ENCODE measurements at places on chromosomes 12 and 14. TPM values are rescaled to one million over a fixed set of nuclear protein-coding genes. Genes with fewer than 3 reads are reported as not detected.

DNA sequence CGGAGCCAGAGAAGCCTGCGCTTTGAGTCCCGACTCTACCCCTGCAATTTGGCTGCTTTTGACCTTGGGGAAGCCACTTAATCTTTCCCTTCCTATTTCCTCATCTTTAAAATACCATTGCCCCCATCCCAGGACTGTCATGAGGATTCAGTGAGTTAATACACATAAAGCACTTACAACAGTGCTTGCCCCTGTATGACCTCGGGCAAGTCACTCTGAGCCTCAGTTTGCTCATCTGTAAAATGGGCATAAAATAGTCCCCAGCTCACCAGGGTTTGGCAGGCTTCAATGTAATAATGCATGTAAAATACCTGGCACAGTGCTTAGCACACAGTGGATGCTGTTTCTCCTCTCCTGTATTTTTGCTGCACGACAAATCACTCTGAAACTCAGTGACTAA, 278.7 kb upstream of the PWP1 start:
- no peak for DNase-seq

DNA sequence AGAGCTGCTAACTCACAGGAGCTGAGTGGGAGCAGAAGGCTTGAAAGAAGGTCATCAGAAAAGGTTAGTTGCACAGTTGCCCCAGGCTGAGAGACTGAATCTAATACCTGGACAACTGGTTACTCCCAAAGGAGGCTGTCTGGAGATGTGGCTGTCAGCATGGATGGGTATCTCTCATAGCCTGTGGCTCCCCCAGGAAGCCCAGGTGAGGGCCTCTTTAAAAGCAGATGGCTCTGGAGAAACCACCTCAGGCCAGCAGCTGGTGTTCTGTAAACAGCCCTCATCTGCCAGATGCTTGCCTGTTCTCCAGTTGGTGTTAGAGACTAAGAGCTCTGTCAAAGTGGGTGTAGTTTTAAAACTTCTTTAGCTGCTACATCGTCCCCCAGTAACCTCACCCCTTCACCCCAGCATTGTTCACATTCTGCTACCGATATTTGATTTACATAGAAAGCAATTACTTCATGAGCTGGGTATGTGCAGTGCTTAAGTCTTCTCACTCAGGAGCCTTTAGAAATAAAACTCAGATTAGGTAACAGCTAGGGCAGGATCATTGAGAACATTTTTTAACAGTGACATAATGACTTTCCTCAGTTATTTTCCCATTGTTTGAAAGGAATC, 25.8 kb downstream of the DACT1 start:
- no peak for DNase-seq

DNA sequence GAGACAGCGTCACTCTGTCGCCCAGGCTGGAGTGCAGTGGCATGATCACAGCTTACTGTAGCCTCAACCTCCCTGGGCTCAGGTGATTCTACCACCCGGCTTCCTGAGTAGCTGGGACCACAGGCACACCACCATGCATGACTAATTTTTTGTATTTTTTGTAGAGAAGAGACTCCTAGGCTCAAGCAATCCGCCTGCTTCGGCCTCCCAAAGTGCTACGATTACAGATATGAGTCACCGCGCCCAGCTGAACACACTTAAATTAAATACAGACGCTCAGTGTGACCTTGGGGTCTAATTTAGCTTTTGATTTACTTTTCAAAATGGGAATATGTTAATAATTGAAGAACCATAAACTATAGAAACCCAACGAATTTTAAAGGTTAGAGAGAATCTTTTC, 77.2 kb downstream of the C2CD5 start:
- no peak for DNase-seq

- DNase-seq = no peak
Observed at GRCh38 chr14:58969951-58970751, 218.3 kb upstream of the DAAM1 start.

DNA sequence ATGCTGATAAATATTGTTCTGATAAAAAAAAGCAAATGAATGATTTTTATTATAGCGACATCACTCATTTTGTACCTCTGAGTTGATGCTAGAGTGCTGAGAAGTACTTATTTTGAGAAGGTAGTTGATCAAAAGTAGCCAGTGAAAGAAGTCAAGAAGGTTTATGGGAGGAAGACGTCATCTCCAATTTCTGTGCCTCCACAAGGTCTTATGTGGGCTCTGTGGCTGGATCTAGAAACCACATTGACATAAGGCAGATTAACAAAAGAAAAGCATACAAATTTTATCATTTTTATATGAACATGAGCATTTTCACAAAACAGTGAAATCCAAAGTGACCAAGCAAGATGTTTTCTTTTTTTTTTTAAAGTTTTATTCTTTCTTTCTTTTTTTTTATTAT, 289.5 kb upstream of the FAR2 start:
- DNase-seq = no peak

GRCh38 chr12:123516216-123516780, 17.2 kb downstream of the RILPL1 start:
- no peak for DNase-seq

GRCh38 chr14:100063314-100063941, 1.8 kb upstream of the EVL start:
- DNase-seq = no peak

GRCh38 chr14:68250927-68251768, 431.6 kb downstream of the RAD51B start:
- DNase-seq = peak; percentile 57

- no peak for DNase-seq
Observed at GRCh38 chr12:69575346-69575745, 9.9 kb upstream of the CCT2 start.

GRCh38 chr14:30657050-30657449, 34.9 kb downstream of the SCFD1 start:
- no peak for DNase-seq

GRCh38 chr12:18054925-18055619, 34.9 kb downstream of the RERGL start:
- DNase-seq = no peak

- no peak for DNase-seq
Observed at GRCh38 chr14:79708426-79709388, 502.6 kb downstream of the DIO2 start.

- DNase-seq = no peak
Observed at GRCh38 chr12:125314051-125314755, 249.0 kb downstream of the AACS start.

DNA sequence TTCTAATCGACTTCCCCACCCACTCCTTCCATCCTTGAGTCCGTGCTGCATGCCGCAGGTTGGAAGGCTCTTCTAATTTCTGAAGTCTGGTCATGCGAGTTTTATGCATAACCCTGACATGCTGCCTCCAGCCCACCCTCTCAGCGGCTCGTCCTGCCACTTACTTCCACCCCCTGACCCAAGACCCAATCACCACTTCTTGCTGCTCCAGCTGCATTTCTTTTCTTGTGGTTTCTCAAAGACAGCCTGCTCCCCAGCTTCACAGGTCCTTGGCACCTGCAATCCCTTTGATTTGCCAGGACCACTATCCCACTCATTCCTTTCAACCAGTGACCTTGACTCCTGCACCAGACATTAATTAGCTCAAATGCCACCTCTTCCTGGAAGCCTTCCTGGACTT, 486.7 kb downstream of the VRK1 start:
- DNase-seq = no peak

DNA sequence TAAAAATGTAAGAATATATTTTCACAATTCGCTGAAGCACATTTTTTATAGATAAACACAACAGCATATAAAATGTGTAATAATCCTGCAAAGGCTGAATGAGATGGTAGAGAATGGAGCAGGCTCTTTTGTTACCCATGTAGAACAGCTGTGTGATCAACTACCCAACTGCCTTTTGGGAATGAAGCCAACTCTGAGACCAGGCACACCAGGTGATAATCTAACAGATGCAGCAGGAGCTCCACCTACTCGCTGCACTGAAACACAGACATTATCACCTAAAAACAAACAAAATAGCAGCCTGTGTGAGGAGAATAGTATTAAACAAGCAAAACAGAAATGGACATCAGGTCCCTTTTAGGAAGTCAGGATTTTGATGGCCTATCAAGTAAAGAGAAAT, 183.3 kb downstream of the CCDC59 start:
- no peak for DNase-seq

GRCh38 chr12:124837958-124838803, 25.5 kb downstream of the SCARB1 start:
- no peak for DNase-seq

- DNase-seq = no peak
Observed at GRCh38 chr12:109170324-109170723, 53.9 kb downstream of the ACACB start.

DNA sequence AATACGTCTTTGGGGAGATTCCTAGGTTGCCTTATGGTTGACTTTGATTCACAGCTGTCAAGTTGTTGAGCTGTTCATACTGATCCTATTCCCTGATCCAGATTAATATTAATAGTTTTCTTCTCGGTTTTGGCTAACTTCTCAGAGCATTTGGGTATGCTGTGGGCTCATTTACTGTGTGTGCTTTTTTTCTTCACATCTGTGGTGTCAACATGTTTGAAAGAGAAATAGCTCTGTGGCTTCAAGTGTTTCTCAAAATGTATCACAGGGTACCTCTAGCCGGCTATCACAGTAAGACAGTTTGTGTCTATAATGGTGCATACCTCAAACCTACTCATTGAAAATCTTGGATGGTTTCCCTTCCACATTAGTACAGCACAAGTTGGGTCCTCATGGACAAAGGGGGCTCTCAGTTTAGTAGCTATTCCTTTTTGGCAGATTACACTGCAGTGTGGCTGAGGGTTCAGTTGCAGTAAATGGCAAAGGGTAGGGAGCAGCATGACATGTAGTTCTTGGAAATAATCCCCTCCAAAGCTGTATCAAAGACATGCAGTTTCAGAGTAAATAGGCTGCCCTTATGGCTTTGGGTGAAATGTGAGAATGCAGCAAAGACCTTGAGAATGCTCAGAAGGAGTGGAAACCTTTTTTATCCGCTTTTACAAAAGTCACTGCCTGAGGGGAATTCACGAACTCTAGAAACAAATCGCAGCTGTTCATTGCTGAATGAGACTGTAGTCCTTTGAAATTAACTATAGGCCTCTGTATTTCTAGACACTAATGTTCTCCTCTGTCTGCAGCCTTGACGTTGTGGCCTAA, 102.4 kb upstream of the ATF1 start:
- no peak for DNase-seq

DNA sequence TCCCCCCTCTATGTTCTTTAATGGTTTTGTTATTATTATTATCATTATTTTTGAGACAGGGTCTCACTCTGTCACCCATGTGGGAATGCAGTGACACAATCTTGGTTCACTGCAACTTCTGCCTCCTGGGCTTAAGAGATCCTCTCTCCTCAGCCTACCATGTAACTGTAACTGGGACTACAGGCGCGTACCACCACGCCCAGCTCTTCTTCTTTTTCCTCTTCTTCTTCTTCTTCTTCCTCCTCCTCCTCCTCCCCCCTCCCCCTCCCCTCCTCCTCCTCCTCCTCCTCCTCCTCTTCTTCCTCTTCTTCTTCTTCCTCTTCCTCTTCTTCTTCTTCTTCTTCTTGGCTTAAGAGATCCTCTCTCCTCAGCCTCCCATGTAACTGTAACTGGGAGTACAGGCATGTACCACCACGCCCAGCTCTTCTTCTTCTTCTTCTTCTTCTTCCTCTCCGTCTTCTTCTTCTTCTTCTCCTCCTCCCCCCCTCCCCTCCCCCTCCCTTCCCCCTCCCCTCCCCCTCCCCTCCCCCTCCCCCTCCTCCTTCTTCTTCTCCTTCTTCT, 5.4 kb upstream of the KRT7 start:
- DNase-seq = no peak

DNA sequence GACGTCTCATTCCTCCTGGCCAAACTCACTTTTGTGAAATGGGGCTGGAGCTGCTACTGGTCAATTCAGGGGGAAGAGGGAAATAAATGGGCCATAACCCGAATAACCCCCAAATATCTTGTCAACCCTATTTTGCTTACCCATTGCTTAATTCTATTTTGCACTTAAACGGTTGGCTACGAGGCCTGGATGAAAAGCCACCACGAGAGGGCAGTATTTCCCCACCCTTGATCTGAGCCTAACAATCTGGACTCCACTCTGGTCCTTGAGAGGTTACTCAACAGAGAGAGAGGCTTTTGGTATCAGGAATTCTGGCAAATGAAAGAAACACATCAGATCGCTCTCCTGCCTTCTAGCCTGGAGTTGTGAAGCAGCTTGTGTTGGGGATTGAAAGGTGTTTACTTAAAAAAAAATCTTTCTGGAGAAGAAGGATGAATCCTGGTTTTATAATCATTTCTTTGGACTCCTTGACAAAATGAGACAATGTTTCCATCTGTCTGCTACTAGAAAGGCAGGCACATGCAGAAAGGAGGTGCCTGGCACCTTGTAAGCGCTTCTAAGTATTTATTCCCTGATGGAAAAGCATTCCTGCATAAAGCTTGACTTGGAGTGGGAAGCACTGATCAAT, 22.4 kb upstream of the FBXO21 start:
- DNase-seq = peak; percentile 65

DNA sequence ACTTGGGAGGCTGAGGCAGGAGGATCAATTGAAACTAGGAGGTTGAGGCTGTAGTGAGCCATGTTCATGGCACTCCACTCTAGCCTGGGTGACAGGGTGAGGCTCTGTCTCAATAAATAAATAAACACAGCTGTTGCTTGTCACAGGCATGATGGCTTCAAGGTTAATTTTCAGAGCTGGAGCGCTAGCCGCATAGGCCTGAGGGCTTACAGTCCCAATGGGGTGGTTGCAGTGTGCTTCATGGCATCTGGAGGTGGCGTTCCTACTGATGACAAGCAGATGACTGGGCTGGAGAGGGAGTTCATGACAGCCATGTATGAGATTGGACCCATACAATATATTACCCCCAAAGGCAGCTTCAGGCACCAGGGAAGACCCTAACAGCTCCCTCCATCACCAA, 1.6 kb upstream of the FMNL3 start:
- DNase-seq = no peak

- DNase-seq = no peak
Observed at GRCh38 chr12:64938179-64938578, 113.7 kb downstream of the TBC1D30 start.

DNA sequence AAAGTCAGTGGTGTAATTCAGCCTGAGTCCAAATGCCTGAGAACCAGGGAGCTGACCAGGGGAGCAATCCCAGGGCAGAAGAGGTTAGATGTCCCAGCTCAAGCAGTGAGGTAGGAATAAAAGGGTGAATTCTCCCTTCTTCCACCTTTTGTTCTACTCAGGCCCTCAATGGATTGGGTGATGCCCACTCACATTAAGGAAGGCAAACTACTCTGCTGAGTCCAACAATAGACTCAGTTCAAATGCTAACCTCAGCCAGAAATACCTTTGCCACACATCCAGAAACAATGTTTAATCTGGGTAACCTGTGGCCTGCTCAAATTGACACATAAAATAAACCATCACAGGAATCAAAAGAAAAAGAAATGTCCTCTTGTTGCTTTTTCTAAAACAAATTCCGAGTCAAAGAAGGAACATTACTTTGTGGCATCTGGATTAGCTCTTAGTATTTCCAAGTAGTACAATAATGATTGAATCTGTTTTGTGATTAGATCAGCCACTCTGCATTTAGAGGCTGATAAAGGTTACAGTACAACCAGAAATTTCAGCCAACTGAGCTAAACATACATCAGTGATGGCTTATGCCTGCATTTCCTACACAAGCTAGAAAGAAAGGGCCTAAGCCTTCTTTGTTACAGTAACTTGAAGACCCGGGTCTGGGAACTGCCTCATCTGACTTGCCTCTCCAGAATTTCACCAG, 43.6 kb upstream of the TRIM9 start:
- no peak for DNase-seq

- no peak for DNase-seq
Observed at GRCh38 chr12:107512391-107512790, 173.2 kb upstream of the PWP1 start.

The MMP17 gene
- polyA plus RNA-seq = 140 TPM

The HSP90B1 gene
- 94.5 TPM for polyA plus RNA-seq

The P2RX2 gene
- polyA plus RNA-seq = not detected

The DCAF5 gene
- polyA plus RNA-seq = 58.7 TPM

The PTGER2 gene
- 0.78 TPM for polyA plus RNA-seq

The PZP gene
- not detected for polyA plus RNA-seq

The FGD6 gene
- 0.71 TPM for polyA plus RNA-seq

The AQP5 gene
- polyA plus RNA-seq = not detected
